Tongue (tissue), 3 donors: ENCODE measurements at places on chromosomes 7 and 10. TPM values are rescaled to one million over a fixed set of nuclear protein-coding genes. Genes with fewer than 3 reads are reported as not detected.

Gene COL28A1
- total RNA-seq: 8.1 TPM

Gene ITPRID1
- 0.92 TPM for total RNA-seq

Gene CTBP2
- total RNA-seq: 58.2 TPM

Gene AMZ1
- 0.31 TPM for total RNA-seq

Gene IRF5
- total RNA-seq: 1.2 TPM

Gene CLIP2
- total RNA-seq: 39.0 TPM

Gene ZNF277
- 32.5 TPM for total RNA-seq
